ENCODE measurements at places on chromosomes 5 and 9.

DNA sequence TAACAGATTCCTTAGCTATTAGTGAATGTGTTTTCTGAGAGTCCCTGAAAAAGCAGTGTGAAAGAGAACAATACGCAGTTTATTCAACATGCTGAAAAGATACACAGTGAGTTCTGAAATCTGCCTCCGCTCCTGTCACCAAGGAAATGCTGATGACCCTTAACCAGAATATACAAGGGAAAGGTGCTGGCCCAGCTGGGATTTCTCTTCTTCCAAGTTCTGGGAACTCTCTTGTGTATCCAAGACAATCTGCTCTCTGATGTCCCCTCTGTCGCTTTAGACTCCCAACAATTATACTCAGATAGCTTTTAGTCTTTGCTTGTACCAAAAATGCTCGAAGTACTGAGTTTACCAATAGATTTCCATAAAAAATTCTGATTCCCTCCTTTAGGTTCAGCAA lies 214.9 kb downstream of the TMEM167A start:
- no peaks in the 10 kb centered on the region for H3K27me3 ChIP-seq
- no peak overlapping the region for H3K27ac ChIP-seq
- no peaks in the 10 kb centered on the region for H3K36me3 ChIP-seq
- DNase-seq: no peak

DNA sequence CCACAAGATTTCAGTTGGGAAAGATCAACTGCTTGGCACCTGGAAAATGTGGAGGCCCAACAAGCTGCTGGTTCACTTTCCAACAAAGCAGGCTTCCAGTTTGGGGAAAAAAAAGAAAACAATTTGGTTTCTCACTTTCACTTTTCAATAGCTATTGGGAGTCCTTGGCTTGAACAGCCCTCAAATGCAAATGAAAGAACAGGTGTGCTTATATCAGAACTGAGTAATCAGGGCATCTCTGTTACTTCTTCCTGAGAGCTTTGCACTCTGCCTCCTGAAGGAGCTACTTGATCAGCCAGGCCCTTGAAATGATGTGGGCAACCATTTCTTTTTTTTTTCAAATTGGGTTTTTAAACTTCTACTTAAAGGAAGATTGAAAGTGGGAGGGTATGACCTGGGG lies 73.5 kb downstream of the MFAP3 start:
- DNase-seq: no peak
- H3K36me3 ChIP-seq: no peaks in the 10 kb centered on the region
- no peak overlapping the region for H3K4me3 ChIP-seq
- no peaks in the 10 kb centered on the region for H3K27me3 ChIP-seq
- H3K4me1 ChIP-seq: no peaks in the 10 kb centered on the region

- no peak overlapping the region for H3K27ac ChIP-seq
- no peaks in the 10 kb centered on the region for H3K4me1 ChIP-seq
- H3K36me3 ChIP-seq: 0 out of 2 replicates have a peak, but pooled peaks cover 4% of the 10 kb centered on the region
- DNase-seq: no peak
Observed at GRCh38 chr5:35488055-35488454, 129.6 kb upstream of the SPEF2 start.

- DNase-seq: no peak
- peak within 1 kb of the TSS; percentile 8 for H3K4me3 ChIP-seq
- H3K27me3 ChIP-seq: peaks cover 54% of the 10 kb centered on the region
Observed at GRCh38 chr5:141135030-141135717, at the start of gene PCDHB5. Gene PCDHB5, plus strand, starts transcription at chr5:141135206. Its CDS starts 229 bp downstream, at chr5:141135435.

- no peaks in the 10 kb centered on the region for H3K4me1 ChIP-seq
- H3K36me3 ChIP-seq: no peaks in the 10 kb centered on the region
- no peak overlapping the region for H3K4me3 ChIP-seq
- H3K27me3 ChIP-seq: peaks cover 4% of the 10 kb centered on the region
- DNase-seq: no peak
Observed at GRCh38 chr5:167219298-167219697, 1072.1 kb upstream of the WWC1 start.

DNA sequence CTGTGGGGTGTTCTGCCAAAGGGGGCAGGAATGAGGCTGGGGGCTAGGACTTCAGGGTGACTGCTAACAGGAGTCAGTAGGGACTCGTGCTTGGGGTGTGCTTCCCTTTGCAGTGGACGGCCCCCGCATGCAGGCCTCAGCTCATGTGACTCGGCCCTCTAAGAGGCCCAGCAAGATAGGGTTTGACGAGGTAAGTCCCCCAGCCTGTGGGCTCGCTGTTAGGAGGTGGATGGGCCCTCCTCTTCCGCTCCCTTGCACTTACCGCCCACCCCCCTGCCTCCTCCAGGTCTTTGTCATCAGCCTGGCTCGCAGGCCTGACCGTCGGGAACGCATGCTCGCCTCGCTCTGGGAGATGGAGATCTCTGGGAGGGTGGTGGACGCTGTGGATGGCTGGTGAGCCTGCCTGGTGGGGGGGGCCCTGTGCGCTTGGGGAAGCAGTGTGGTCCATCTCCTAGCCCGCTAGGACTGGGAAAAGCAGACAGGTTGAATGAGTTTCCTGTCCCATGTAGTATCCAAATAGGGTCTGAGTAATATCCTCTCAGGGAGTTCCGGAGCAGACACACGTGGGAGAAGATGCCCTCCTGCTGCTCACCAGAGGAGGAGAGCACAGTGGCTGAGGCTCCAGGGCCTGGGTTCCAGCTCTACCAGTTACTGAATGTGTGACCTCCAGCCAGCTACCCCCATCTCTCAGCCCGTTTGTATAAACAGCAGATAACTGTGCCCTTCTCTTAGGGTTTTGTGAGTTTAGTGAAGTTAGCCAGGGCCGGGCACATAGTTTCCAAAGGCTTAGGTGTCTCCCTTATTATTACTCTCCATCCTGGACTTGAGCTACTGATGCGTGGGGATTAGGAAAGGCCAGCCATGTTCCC lies 8.2 kb downstream of the CERCAM start:
- H3K4me3 ChIP-seq: no peak overlapping the region
- H3K27ac ChIP-seq: no peak overlapping the region
- H3K4me1 ChIP-seq: no peaks in the 10 kb centered on the region

GRCh38 chr5:10172247-10172646 lies 77.4 kb downstream of the ATPSCKMT start:
- H3K4me1 ChIP-seq: no peaks in the 10 kb centered on the region
- peaks cover 12% of the 10 kb centered on the region for H3K27me3 ChIP-seq
- H3K4me3 ChIP-seq: no peak overlapping the region
- H3K27ac ChIP-seq: no peak overlapping the region
- DNase-seq: no peak

GRCh38 chr5:82664732-82665131 lies 386.6 kb upstream of the RPS23 start:
- H3K36me3 ChIP-seq: no peaks in the 10 kb centered on the region
- H3K4me3 ChIP-seq: no peak overlapping the region
- DNase-seq: no peak
- H3K4me1 ChIP-seq: no peaks in the 10 kb centered on the region

GRCh38 chr5:149397530-149397929 lies 18.4 kb upstream of the IL17B start:
- no peaks in the 10 kb centered on the region for H3K27me3 ChIP-seq
- H3K4me3 ChIP-seq: no peak overlapping the region
- H3K4me1 ChIP-seq: no peaks in the 10 kb centered on the region
- H3K27ac ChIP-seq: no peak overlapping the region

DNA sequence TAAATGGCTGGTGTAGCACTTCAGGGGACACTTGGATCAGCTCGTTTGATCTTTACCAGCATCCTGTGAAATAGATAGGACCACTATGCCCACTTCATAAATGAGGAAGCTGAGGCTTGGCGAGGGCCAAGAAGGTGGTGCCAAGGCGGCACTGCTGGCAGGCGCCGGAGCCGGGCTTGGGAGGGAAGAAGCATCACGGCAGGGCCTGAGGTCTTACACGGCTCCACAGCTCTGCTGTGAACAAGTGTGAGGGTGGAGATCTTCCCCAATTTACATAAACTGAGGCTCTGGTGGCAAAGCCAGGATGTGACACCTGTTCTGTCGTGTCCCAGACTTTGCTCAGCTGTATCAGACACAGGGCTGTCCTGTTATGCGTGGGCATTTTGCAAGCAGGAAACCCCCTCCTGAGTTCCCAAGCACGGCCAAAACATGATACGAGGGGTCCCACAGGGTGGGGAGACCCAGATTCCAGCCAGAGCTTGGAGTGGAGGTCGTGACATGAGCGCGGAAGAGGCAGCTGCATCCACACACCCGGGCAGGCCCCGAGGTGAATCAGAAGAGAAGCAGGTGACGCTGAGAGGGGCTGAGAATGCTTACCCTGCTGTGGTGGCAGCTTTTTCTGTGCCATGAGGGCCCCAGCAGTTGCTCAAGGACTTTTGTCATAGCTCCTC lies 117.5 kb upstream of the BOD1 start:
- no peaks in the 10 kb centered on the region for H3K36me3 ChIP-seq
- H3K4me1 ChIP-seq: no peaks in the 10 kb centered on the region
- no peak overlapping the region for H3K27ac ChIP-seq

DNA sequence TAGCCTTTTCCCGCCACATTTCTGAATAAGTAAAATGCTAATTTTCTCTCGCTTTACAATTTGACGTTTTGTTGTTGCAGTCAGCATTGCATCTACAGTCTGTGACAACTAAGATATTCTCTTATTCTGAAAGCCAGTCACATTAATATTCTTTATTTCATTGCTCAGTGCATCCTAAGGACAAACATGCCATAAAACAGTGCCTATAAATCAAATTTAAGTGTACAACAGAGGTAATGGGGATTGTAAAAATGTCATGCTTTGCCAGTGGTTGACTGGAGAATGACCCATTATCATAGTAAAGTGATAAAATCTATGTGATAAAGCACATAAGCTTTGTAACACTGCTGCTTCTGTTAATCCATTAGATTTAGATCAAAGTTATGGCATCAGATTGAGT lies 1850.0 kb upstream of the ACO1 start:
- no peaks in the 10 kb centered on the region for H3K4me1 ChIP-seq
- no peak overlapping the region for H3K27ac ChIP-seq
- no peaks in the 10 kb centered on the region for H3K36me3 ChIP-seq
- no peak for DNase-seq
- H3K27me3 ChIP-seq: no peaks in the 10 kb centered on the region

DNA sequence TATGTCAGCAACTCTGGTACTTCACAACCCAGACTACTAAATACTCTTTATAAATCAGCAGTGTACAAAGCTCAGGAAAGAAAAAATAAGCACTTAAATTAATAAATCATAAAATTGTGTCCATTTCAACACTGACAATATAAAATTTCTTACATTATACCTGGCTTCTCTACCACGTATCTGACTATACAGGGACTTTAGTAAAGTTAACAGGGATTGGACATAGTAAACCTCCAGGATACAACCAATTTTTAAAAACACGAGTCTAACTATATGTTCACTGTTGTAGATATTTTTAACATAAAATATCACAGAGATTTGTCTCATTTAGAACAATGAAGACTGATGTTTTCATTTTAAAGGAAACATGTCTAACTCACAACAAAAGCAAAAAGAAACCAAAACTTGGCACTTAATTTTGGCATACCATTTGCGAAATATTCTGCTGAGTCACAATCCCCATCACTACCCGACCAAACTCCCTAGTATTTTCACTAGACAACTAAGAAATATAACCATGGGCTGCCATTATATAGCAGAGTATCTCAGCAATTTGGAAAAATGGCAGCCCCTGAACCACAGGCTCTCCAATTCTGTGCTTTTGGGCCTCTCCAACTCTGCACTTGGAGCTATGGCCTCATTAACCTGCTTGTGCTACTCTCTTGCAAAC lies 14.4 kb downstream of the FAM169A start:
- H3K27ac ChIP-seq: peak overlapping the region; percentile 29
- DNase-seq: no peak
- H3K4me1 ChIP-seq: peaks cover 14% of the 10 kb centered on the region
- H3K36me3 ChIP-seq: no peaks in the 10 kb centered on the region

DNA sequence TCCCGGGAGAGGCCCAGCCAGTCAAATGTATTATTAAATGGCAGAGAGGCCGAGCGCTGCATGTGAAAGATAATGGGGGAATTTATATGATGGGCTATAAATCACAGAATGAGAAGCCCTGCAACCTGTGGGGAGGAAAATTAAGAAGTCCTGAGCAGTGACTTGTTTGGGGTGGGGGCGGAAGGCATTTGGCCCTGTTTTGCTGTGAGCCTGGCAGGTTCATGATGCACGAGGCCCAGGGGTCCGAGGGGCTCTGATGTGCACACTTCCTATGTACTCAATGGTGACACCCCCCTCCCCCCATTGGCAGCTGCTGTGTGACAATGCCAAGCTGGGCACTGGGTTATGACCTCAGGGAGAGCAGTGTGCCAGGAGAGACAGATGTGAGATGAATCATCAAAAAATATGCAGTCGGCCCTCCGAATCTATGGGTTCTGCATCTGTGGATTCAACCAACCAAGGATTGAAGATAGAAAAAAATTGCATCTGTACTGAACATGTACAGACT lies 13.7 kb upstream of the DAB2IP start:
- H3K27ac ChIP-seq: no peak overlapping the region
- no peak overlapping the region for H3K4me3 ChIP-seq
- no peak for DNase-seq
- peaks cover 3% of the 10 kb centered on the region for H3K4me1 ChIP-seq
- H3K27me3 ChIP-seq: no peaks in the 10 kb centered on the region

- H3K4me3 ChIP-seq: peak overlapping the region; percentile 92
- H3K27ac ChIP-seq: no peak overlapping the region
- peaks cover 8% of the 10 kb centered on the region for H3K4me1 ChIP-seq
- H3K27me3 ChIP-seq: no peaks in the 10 kb centered on the region
- H3K36me3 ChIP-seq: peaks cover 23% of the 10 kb centered on the region
Observed at GRCh38 chr5:443239-444151, 519 bp downstream of the EXOC3 start.

DNA sequence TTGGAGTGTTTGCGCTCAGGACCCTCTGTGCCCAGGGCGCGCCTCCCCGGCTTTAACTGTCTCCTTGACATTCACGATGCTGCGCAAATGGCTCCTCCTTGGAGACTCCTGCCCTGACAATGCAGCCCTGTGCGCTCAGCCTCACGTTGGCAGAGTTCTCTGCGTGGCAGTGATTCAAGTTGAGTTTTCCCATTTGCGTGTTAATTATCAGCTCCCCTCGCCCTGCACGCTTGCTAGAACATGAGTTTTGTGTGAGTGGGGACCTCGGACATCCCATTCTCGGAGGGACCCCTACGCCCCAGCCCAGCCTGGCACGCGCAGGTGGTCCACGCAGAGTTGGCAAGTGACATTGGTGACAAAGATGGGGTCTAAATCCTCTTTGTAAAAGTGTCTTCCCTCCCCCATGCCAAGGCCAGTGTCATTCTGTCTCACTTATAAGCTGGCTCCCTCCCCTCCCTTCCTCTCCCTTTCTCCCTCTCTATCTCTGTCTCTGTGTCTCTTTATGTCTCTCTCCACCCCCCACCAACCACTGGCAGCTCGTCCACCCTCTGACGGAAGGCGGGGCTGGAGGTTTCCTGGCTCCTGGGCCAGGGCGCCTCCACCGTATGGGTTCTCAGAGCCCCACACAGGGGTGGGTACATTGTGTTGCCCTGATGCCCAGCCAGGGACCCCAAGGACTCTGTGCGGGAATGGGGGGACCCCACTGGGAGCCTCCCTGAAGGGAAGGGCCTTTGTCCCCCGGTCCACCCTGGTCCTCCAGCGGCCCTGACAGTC lies 169.3 kb downstream of the OLFM1 start:
- DNase-seq: peak; percentile 49
- H3K27me3 ChIP-seq: peaks cover 17% of the 10 kb centered on the region
- H3K27ac ChIP-seq: no peak overlapping the region

- H3K27me3 ChIP-seq: peaks cover 3% of the 10 kb centered on the region
- no peaks in the 10 kb centered on the region for H3K4me1 ChIP-seq
Observed at GRCh38 chr5:42020788-42021530, 95.9 kb downstream of the FBXO4 start.

GRCh38 chr9:113381909-113382411 lies 5.2 kb upstream of the HDHD3 start:
- no peak overlapping the region for H3K4me3 ChIP-seq
- no peaks in the 10 kb centered on the region for H3K4me1 ChIP-seq
- no peaks in the 10 kb centered on the region for H3K27me3 ChIP-seq
- H3K27ac ChIP-seq: no peak overlapping the region

- H3K4me1 ChIP-seq: peaks cover 3% of the 10 kb centered on the region
- peaks cover 19% of the 10 kb centered on the region for H3K27me3 ChIP-seq
- no peak overlapping the region for H3K4me3 ChIP-seq
- no peak overlapping the region for H3K27ac ChIP-seq
Observed at GRCh38 chr5:178413988-178414387, 176.2 kb downstream of the COL23A1 start.
